ENCODE measurements at places on chromosomes 5 and 9.

DNA sequence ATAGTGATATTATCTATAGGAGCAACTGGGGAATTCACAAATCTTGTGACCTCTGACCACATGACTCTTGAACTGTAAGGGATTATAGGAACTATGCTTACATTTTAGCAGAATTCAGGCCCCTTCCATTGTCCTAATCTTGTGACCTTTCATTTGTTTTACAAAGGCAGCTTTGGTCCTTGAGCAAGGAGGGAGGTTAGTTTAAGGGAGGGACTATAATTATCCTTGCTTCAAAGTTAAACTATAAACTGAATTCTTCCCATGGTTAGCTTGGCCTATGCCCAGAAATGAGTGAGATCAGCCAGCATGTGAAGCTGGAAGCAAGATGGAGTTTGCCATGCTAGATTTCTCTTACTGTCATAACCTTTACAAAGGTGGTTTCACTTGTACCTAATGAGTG, 51.2 kb downstream of the TARS1 start:
- no peak for DNase-seq

GRCh38 chr5:40027400-40027799, 602.6 kb upstream of the DAB2 start:
- DNase-seq, result no peak

- no peak for DNase-seq
Measured at GRCh38 chr9:131969469-131969989, 110.1 kb downstream of the MED27 start.

DNA sequence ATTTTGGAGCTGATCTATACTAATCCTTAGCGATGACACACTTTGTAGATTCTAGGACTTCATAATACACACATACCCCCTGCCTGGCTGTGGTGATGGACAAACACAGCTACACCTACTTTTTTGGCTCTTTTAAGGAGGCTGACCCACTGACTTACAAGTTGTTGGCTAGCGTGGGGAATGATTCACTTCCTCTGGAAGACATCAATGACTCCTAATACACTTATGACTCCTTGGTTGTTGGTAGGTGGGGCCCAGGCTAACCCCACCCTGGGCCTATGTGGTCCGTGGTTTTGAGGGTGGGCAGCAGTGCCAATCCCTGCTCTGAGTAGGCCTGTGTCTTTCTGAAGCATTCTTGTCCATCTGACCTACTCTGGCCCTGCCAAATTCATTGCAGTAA, 144.4 kb downstream of the SLC12A2 start:
- peak; percentile 44 for DNase-seq

DNA sequence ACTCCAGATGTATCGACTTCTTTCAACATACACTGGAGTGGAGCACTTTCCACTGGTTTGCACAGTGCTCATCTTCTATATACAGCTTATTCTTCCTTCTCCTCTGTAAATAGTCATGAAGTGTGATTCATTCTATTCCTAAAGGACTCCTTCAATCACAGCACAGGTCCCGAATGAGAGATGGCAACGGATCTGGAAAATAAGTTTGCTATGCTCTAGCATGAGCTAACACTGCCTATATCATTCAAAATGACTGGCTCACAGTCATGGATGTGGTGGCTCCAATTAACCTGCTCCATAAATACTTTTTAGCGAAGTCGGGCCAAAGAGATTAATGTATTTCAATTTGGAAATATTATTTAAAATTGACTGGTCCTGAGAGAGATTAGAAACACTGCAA, 272.1 kb upstream of the CDH6 start:
- DNase-seq, result no peak

- DNase-seq, result no peak
Measured at GRCh38 chr5:158744226-158744625, 355.5 kb downstream of the EBF1 start.

- no peak for DNase-seq
Measured at GRCh38 chr5:108661590-108662219, 86.0 kb upstream of the FER start.

DNA sequence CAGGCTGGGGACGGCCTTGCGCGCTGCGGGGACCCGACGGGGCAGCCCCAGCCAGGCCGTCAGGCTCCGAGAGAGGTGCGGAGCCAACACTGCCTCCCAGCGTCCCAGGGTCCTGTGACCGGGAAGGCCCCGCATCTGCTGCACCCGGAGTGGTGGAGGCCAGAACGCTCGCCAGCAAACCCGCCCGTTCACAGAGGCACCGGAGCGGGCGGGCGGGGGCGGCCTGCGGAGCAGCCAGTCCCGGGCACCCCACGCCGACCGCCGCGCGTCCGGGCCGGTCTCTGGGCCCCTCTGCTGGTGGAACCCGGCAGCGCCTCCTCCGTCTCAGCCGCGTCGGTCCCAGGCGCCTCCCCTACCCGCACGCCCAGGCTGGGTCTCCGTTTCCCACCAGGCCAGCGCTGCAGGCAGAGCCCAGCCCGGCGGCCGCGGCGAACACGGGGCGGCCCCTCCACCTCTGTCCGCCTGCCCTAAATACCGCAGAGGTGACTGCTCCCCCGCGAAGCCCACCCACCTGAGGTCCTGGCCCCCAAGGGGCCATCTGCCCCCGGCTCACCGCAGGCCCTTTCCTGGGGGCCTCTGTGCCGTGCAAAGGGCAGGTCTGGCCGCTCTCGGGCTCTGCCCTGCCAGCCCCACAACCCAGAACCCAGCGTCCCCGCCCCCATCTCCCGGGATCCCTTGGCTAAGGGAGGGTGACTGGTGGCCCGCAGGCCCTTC, 15.9 kb downstream of the EXD3 start:
- DNase-seq, result peak; percentile 18

- no peak for DNase-seq
Measured at GRCh38 chr9:34746526-34746925, 36.6 kb upstream of the CCL21 start.

DNA sequence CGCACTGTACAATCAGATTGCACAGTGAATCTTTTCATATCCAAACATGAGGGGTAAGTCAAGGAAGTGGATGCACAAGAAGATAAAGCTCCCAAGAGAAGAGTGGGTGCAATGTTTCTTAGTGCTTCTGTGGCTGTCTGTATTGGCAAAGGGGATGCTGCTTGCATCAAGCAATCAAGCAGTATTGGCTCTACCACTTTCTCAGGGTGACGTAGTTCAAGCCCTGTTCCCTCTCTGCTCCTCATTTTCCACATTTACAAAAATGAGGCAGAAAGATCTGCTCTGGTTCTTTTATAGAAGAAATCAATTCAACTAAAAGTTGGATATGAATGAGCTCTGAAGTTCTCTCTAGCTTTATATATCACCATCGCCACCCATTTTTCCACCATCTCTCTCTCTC, 2.3 kb downstream of the TNFSF8 start:
- DNase-seq, result no peak

DNA sequence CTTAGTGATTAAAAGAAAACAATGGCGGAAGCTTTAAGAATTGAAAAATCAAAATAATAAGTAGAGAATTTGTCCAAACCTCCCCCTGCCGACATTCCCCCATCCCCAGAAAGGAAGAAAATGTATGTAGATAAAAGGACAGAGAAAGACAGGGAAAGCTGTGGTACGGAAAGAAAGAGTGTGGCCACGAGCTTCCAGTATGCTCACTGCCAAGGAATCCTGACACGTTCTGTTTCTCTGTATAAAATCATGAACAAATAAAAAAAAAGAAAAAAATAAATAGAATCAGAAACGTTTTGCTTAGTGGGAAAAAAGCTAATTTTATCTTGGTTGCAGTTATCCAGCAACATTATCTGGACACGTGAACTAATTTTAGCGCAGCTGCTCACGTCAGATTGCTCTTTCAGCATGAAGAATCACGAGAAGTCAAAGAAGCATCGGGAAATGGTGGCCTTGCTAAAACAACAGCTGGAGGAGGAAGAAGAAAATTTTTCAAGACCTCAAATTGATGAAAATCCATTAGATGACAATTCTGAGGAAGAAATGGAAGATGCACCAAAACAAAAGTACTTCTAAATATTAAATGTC, 15.2 kb downstream of the DNAJC21 start:
- no peak for DNase-seq

DNA sequence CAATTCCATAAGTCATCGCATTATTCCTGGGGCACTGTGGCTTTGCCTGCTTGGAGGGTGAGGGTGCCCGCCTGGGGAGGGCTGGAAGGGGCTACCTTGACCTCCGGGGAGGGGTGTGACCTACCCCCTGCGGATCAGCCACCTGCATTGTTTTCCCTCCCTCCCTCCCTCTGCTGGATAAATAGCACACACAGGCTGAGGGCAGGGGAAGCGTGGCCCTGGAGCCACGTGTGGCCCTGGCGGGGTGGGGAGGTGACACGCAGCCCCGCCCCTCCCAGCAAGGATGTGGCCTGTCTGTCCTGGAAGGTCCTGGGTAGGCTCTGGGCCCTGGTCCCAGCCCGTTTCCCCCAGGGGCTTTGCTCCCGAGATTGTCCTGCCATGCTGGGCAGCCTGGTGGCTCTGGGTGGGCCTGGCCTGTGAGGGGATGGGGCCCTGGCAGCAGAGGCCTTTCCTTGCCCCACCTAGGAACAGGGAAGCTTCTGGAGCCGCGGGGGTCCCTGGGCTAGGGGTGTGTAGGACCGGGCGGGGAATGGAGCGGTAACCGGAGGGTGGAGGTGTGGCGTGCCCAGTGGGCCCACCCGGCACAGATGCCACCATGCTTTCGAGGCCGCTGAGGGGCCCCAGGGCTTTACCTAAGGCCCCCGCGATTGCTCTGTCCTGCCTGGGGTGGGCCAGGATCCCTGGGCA, 33.4 kb downstream of the RXRA start:
- DNase-seq, result no peak

DNA sequence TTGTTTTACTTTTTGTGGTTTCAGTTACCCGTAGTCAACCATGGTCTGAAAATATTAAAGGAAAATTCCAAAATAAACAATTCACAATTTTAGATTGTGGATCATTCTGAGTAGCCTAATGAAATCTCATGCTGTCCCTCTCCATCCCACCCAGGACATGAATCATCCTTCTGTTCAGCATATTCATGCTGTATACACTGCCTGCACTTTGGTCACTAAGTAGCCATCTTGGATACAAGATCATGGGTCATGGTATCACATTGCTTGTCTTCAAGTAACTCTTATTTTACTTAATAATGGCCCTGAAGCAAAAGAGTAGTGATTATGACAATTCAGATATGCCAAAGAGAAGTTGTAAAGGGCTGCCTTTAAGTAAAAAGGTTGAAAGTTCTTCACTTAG, 536.5 kb upstream of the ACO1 start:
- DNase-seq, result no peak

DNA sequence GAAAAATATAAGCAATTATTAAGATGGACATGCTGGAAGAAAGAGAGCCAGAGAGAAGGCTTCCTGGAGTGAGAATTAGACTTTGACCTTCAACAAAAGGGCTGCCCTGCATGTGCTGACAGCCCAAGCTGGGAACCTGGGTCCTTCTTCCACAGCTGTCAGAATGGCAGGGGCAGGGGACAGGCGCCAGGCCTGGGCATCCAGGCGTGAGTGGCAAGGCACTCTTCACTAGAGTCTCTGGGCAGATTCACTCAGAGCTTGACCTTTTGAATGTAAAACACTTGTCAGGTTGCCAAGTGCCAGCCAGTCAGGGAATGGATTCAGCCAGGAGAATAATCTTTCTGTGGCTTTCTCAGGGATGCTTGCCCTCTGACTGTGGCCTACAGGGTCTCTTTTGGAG, 119.1 kb upstream of the CLINT1 start:
- DNase-seq, result no peak
